ENCODE measurements at places on chromosomes 2 and 18.

GRCh38 chr2:138502255-138503086, 901 bp downstream of the SPOPL start:
- peak; percentile 37 for DNase-seq

GRCh38 chr2:240284503-240285259, 144.2 kb upstream of the OTOS start:
- DNase-seq: no peak

DNA sequence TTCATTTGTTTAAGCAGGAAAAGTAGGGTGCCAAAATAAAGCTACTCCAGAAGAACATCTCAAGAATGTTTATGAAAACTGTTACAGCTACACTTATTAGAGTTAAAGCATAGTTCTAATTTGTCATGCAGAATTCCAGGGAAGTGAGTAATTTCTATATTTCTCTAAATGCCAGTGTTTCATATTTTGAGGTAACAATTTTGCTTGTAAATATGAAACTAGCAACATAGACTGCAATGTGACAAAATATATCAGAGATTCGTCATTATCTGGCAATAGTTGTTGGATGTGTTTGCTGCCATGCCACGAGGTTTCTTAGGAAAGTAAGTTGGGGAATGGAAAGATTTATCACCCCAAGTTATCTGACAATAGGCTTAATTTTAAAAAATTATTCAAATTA, 424.1 kb upstream of the ZEB2 start:
- no peak for DNase-seq

GRCh38 chr2:238408615-238409340, 17.9 kb upstream of the ASB1 start:
- DNase-seq: no peak

DNA sequence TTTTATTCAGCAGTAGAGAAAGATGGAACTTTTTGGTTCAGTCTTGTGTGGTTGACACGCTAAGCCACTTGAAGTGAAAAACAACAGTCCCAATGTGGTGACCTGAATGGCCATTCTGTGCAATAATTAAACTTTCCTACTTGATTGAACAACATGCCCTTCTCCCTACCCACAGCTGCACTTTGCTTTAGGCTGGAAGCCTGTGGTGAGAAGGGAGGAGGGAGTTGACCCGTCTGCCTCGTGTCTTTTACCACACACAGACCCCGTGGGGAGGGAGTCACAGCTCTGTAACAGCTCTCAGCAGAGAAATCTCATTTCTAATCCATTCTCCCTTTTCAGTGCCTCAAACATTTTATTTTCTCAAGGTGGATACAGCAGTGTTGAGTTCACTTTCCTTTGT, 138.2 kb upstream of the PKDCC start:
- no peak for DNase-seq

DNA sequence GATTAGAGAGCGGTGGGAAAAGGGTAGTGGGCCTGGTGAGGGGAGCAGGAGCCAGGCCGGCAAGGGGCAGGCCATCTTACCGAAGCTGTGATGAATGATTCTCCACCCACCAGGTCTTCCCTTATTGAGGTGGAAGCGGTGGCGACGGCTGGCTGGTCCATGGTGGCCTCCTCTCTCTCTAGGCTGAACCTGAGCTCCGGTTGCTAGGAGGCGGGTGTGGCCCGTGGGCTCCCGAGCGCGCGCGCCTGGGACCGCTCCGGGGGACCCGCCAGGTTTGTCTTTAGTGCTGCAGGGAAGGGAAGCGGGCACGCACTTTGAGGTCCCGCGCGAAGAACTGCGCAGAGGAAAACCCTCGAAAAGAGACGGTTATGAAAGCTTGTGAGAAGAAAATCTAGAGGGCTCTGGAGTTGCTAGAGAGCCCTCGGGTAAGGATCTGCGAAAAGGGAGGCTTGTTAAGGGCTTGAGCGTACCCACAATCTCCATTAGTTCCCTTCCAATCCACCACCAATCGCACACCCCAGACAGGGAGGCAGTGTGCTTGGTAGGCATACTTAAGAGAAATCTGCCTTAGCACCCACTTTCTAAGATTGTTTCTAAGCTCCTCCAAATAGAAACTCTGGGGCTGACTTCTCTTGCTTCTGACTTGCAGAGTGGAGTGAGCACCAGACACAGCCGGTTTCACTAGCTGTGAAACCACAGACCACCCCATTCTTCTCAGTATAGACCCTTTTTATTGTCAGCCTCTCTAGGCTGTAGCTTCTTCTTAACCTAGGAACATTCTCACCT, at the start of gene STPG4:
Gene STPG4, minus strand, starts transcription at position 218 of the 786 bp plus-strand sequence. Its CDS starts 57 bp downstream, at position 161.
- no peak for DNase-seq

DNA sequence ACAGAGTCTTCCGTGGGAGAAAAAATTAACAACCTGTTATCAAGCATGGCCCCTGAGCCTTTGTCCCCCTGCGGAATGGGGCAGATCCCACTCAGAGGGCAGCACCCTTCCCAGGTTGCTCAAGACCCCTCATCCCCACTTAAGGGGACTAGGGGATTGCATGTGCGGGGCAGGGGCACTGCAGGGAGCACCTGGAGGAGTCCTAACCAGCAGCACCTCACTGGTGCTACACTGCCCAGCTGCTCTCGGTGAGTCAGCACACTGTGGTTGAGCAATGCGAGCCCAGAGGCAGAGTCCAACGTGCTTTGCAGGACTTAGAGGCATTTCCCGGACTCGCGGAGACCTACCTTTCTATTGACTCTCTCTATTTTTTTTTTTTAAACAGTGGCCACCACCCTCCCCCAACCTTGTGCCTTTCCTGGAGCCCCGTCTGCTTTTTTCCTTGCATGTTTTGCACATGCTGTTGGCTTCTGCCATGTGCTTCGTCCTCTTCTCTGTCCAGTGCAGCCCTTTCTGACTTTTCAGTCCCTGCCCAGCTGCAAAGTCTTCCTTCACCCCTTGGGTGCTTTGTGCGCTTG, 74.0 kb downstream of the IL1R2 start:
- DNase-seq: no peak

GRCh38 chr2:80329491-80329890, 24.9 kb upstream of the LRRTM1 start:
- DNase-seq: no peak

DNA sequence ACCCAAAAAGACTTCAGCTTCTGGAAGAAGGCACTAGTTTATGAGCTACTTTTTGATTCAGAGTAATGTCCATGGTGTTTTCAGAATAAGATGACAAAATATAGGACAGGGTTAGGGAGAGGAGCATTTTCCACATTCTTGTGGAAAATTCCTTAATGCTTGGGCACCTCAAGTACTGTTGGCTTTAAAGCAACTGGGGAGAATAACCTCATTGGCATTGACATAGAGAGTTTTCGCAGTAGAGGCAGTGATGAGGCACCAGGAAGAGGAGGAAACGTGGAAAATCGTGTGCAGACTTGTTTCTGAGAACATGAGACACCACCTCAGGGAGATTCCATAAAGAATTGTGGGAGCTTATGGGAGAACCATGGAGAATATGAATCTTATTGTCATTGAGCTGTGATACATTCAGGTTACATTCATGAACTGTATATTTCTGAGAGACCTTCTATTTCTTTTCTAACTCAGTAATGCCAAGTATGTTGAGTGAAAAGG, 929.0 kb upstream of the NRXN1 start:
- no peak for DNase-seq

DNA sequence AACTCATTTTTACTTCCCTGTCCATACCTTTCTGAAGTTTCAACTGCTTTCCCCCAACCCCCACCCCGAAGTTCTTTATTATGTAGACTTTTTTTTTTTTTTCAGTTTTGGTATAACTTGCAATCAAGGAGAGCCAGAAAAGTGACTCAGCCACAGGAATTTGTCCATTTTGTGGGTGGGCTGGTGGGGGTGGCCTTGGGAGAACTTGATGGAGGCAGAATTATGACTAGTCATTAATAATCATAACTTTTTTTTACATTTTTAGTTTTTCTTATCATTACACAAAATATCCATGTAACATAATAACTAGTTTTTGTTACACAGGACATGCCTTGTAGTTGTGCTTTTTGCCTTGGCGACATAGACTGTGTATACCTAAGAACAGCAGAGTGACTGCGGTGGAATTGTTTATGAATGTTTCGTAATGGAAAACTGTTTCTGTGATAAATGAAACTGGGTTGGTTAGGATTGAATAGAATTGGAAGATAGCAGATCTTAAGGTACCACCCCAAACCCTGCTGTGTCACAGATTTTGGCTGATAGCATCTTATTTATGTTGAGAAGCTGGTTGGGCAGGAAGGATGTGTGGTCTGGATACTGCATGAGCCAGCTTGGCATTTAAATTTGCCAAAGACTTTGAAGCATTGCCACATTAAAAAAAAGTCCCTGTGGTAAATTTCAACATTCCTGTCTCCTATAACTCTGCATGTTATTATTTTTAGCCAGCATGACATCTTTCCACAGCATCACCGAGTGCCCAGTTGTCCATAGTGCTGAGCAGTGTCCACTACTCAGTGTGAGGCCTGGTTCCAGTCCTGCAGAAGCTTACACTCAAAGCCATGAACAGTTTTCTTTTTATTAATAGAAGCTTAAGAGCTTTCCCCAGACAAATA, 30.7 kb downstream of the LYPD6B start:
- no peak for DNase-seq

- DNase-seq: no peak
These were observed 111.2 kb downstream of the STPG4 start for GRCh38 chr2:47043891-47044239.

GRCh38 chr2:17608251-17608650, 67.8 kb downstream of the VSNL1 start:
- DNase-seq: no peak

GRCh38 chr2:111701266-111701665, 182.7 kb downstream of the ANAPC1 start:
- DNase-seq: no peak

DNA sequence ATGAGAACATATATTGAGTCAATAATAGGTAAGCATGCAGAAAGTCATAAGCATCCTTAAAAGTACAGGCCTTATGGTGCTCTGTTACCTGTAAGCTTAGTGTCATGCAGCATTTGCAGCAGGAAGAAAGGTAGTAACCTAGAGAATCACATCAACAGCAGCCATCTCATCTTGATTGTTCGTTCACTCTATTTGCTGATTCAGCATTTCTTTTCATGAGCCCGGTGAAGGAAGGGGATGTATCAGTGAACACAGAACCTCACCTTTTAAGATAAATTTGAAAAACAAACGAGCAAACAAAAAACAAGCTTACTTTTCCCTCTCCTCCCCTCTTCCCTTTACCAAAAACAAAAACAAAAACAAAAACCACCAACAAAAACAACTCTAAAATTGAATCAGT, 89.9 kb downstream of the MIB1 start:
- no peak for DNase-seq

DNA sequence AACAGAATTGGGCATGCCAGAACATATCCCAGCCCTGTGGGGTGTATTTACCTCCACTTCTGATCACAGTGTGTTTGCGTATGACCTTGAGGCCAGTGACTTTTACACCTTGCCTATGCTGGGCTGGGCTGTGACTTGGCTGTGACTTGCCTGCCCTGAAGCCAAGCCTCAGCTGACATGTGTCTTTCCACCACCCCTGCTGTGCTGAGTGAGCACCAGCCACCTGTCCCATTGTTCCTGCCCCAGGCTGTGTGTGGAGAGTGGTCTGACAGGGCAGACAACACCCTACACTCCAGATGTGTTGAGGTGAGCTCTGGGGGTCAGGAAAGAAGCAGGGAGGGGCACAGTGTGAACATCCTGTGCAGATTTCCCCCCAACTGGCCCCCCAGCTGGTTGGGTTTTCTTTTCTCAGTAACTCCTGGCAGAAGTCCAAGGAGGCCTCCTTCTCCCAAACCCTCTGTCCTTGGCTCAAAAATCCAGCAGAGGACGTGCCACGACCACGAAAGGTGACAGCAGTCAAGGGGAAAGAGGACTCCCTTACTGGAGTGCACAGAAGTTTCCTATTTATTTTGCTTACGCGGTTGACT, 5.1 kb upstream of the STEAP3 start:
- peak; percentile 69 for DNase-seq

GRCh38 chr2:59909147-59909546, 644.3 kb downstream of the BCL11A start:
- no peak for DNase-seq

DNA sequence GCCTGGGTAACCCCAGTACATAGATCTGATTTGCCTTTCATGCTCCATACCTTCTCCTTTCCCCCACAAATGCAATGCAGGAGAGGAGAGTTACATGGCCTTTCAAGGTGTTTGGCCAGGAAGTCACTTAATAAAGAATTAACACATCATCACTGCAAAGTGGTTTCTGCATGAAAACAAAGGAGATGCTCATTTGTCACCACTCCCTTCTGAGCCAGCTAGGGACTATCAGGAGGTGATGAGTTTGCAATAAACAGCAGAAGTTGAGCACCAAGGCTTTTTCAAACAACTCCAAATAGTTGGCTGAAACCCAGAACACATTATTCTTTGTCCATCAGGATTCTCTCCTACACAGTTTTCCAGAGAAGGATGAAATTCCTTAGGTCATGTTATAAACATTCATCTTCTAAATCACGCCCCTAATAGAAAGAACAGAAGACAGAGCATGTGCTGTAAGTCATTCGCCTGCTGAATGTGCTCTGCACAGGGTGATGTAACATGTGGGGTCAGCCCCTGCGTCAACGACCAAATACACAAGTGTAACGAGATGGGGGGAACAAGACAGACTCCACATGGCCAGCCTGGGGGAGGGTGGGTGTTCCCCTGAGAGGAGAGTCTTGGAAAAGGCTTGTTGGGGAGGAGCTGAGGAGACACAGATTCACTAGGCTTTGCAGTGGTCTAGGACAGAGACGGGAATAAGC, 87.3 kb upstream of the RMDN2 start:
- no peak for DNase-seq

DNA sequence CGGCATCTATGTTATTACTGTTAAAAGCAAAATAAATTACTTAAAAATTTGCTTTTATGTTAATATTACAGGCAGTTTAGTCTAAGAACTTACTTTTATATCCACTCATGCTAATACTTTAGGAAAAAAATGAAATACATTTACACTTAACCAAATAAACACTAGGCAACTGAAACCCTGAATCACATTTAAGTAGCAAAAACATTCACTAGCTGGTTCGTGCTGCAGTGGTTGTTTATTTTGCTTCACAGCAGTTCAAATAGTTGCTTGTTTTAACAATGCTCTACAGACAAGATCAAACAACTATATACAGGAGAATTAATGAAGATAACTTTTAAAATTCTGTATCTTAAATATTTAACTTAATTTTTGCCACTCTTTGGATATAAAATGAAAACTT, 60.8 kb downstream of the ABCG8 start:
- no peak for DNase-seq

- no peak for DNase-seq
These were observed 10.9 kb downstream of the WNT10A start for GRCh38 chr2:218891275-218892135.

DNA sequence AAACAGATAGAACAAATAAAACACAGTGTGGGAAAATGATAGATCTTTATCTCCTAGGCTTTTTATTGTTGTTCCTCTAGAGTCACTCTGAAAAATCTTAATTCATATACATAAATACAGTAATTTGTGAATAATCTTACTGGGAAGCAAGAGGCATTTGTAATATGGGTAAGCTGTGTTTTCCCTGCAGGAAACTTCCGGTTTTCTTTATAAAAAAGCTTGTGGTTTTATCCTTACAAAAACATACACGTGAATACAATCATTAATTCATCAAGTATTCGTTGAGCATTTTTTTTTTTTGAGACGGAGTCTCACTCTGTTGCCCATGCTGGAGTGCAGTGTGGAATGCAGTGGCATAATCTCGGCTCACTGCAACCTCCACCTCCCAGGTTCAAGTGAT, 1312.8 kb upstream of the ZEB2 start:
- DNase-seq: no peak

GRCh38 chr2:168757223-168757622, 45.2 kb upstream of the NOSTRIN start:
- no peak for DNase-seq

- peak; percentile 20 for DNase-seq
These were observed 665 bp downstream of the MCM6 start for GRCh38 chr2:135875491-135876065.

- DNase-seq: no peak
These were observed 5.5 kb upstream of the CCDC68 start for GRCh38 chr18:54964741-54965140.

Data from NCI-H1092 treated with DMSO at 0.1 percent for 48 hours (cell line).